ENCODE measurements at places on chromosomes 1 and 21.

DNA sequence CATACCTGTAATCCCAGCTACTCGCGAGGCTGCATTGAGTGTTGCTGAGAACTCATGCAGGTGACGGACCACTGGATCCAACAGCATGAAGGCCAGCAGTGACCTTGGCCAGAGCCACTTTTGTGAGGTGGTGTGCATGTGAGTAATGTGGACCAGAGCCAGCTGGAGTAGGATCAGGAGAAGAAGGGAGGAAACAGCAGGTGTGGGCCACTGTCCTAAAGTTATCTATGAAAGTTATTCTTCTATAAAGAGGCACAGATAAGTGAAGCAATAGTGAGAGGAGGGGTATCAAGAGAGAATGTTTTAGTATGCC lies 47.8 kb downstream of the TCP10L start:
- no peak for DNase-seq

GRCh38 chr1:54265659-54266058 lies 65.7 kb downstream of the MRPL37 start:
- no peak for DNase-seq

- no peak for DNase-seq
Measured at GRCh38 chr1:86542631-86543030, 4.2 kb upstream of the CLCA4 start.

DNA sequence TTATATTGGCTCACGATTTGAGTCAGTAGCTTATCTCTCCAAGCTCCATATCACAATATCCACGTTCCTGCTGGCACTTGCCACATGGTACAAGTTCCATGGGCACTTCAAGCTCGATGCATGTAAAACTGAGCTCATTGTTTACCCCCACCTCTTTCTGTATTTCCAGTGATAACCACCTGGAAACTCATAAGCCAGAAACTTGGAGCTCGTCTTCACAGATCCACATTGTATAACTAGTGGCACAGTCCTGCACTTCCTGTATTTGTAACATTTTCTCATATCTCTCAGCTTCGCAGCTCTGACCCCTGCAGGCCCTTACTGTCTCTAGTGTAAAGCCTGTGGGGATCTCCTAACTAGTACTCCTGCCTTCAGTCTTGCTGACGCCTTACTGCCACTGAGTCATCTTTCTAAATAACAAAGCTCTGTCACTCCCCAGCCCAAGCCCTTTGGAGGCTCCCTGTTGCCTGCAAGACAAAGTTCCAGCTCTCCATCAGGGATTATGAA lies 6.5 kb upstream of the C2CD4D start:
- DNase-seq = no peak

DNA sequence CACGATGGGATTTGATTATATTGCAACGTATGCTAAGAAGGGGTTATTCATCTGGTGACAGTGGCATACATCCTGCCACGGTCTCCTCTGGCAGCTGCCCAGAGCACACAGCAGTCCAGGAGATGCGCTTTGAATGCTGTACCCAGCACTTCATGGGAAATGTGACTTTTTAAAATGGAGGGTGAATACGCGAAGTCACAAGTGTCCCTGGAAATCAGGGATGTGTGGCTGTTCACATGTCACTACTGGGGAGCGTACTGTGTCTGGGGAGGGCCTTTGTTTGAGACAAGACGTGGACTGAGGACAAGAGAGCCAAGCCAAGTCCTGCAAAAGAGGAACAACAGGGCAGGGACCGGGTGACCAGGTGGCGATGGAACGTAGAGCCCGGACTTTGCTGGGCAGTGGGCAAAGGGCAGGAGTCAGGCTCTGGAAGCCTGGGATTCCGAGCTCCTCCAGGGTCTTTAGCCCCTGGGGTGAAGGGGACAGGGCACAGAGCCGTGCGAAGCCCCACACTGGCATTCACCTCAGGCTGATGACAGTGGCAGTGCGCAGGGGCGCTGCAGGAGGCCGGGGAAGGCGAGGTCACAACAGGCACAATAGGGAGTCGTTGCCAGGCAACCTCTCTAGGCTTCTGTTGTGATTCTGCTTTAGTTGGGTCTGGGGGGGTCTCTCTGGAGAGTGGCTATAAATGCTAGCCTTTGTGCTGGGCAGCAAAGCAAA lies 11.4 kb upstream of the ZBTB21 start:
- DNase-seq = no peak
